Mononuclear cell (primary cell): ENCODE measurements at places on chromosomes 13 and 19. TPM values are rescaled to one million over a fixed set of nuclear protein-coding genes. Genes with fewer than 3 reads are reported as not detected.

The SH2D3A gene
- 14.0 TPM for total RNA-seq

The KIR3DL1 gene
- total RNA-seq: 1.6 TPM

The AMER2 gene
- total RNA-seq: 0.10 TPM

The PLIN4 gene
- 0.10 TPM for total RNA-seq

The NFIX gene
- total RNA-seq: 1.9 TPM

The ZBTB32 gene
- total RNA-seq: 0.42 TPM

The NBEA gene
- total RNA-seq: 3.3 TPM

The MTUS2 gene
- 0.10 TPM for total RNA-seq

The KL gene
- total RNA-seq: 0.10 TPM

The GIPC3 gene
- 0.21 TPM for total RNA-seq

The BRCA2 gene
- total RNA-seq: 4.4 TPM

The SIGLEC5 gene
- not detected for total RNA-seq

The PRODH2 gene
- total RNA-seq: not detected

The ZNF221 gene
- total RNA-seq: 0.52 TPM

The TUBA3C gene
- total RNA-seq: not detected

The CALR3 gene
- not detected for total RNA-seq

The IRGC gene
- not detected for total RNA-seq

The FUT6 gene
- not detected for total RNA-seq

The CABP5 gene
- total RNA-seq: 4.0 TPM

The HSH2D gene
- total RNA-seq: 32.2 TPM

The NDUFA7 gene
- 15.3 TPM for total RNA-seq

The CERS1 gene
- total RNA-seq: not detected

The ZNF701 gene
- 9.3 TPM for total RNA-seq

The CPB2 gene
- total RNA-seq: not detected

The GSX1 gene
- not detected for total RNA-seq

The KLK3 gene
- 0.31 TPM for total RNA-seq

The URAD gene
- not detected for total RNA-seq

The IL27RA gene
- 18.5 TPM for total RNA-seq

The KLF12 gene
- total RNA-seq: 62.3 TPM
